ENCODE measurements at places on chromosomes 4 and X.

DNA sequence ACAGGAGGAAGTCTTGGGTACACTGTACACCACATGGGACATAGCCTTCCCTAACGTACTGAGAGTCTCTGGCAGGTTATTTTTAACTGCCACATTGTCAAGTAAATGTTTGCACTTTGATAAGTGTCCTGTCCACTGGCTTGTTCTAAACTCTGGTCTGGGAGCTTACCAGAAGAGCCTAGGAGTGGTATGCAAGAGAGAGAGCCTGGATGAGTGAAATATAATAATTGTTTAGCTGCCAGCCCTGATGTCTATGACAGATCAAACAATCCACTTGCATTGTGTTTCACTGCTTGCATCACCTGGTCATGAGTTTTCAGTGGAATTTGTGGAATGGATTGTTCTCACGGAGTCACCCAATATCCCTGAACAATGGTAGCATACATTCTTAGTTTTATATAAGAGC, 91.6 kb downstream of the SHROOM3 start:
- DNase-seq = no peak

GRCh38 chr4:13180701-13181100, 303.4 kb downstream of the RAB28 start:
- no peak for DNase-seq

DNA sequence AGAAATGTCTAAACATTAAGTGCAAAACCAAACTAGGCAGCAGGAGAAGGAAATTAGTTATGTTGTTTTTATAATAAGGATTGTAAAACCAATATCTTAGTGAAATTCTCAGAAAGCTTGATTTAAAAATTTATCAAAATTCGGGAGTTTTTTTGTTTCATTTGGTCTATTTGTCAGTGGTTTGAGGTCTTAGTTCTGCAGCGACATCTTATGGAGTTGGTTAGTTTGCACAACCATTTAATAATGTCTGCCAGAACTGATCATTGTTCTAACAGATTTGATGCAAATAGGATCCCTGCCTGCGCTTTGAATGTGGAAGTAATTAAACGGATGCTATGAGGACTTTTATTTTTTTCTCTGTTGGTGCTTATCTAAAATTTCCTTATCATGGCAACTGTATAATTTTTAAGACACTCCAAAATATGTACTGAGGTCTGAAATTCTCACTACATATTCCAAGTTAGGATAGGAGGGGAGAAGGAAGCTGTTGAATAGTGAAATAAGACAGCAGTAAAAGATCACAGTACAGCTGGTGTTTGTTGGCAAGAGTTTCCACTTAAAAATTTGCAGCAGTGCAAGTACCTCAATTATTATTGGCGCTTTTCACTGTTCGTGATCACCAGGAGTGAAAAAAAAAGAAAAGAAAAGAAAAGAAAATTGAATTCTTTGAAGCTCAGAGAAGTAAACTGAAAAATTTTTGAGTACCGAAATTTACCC, 2521.4 kb downstream of the ARAP2 start:
- DNase-seq = no peak

DNA sequence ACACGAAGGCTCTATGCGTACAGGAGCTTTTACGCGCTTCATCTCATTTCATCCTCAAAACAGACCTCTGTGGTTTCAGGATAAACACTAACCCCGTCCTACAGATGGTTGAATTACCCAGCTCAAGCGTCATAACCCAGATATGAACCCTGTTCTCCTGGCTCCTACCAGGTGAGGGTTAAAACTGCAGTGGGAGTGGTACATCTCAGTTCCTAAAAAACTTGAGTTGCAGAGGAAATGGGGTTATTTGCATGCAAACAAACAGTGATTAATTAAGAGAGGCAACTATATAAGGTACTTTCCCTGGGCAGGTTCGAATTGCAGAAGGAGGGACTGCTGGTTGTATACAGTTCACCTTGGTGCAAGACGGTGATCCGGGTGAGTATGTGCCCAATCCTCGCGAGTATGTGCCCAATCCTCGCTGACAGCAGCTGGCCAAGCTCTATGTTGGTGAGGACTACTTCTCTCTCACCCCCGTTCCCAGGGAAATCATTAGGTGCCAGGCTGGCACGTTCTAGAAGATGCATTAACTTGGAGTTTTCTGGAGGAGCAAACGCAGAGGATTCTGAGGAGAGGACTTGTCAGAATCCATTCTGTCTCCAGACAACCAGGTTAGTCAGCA, 72.6 kb downstream of the FHDC1 start:
- DNase-seq = no peak

DNA sequence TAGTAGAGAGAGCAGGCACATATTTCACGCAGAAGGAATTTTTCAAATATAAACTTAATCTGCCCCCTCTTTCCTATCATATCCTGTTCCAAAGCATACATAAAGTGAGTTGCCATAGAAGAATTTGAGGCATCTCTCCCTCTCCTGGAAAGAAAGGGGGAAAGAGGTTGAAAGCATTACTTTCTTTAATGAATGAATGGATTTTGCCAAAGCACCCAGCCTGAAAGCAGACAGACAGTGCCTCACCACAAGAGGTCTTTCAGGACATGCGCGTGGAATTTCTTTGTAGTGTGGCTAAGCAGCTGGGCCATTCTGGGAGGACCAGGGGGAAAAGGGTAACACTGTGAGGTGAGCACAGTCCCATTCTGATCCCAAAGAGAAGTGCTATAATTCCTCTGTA, 651.4 kb downstream of the IQCM start:
- no peak for DNase-seq

GRCh38 chr4:184514121-184514988, 40.0 kb upstream of the IRF2 start:
- DNase-seq = peak; percentile 17

Data from right kidney (tissue), 9 donors.